NCI-H1092 (cell line): ENCODE measurements at places on chromosomes 16 and 17.

GRCh38 chr16:53782148-53782547 is 78.2 kb downstream of the FTO start:
- no peak for DNase-seq

GRCh38 chr16:29962344-29962994 is 590 bp downstream of the TMEM219 start:
- DNase-seq = no peak

DNA sequence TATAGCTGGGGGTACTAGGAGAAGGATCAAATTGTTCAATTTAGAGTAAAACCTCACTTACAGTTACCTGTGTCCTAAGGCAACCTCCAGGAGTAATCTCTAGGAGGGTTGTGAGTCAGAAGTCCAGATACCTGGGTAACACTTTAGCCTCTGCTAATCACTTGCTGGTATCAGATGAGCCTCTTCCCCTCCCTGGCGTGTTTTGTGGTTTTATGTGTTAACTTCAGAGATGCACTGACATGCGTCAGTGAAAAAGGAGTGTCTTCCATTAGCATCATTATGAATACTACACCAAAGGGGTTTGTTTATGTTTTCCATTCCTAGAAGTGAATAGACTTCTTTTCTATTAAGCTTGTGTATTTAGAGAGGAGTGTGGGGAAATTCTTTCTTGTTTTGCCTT is 208.2 kb downstream of the FTO start:
- DNase-seq = no peak

- DNase-seq = no peak
These were observed 549.6 kb upstream of the KIF2B start for GRCh38 chr17:53273126-53273525.

GRCh38 chr17:65418622-65419021 is 142.8 kb downstream of the AXIN2 start:
- peak; percentile 7 for DNase-seq

GRCh38 chr17:39813631-39814030 is 50.5 kb downstream of the IKZF3 start:
- no peak for DNase-seq

DNA sequence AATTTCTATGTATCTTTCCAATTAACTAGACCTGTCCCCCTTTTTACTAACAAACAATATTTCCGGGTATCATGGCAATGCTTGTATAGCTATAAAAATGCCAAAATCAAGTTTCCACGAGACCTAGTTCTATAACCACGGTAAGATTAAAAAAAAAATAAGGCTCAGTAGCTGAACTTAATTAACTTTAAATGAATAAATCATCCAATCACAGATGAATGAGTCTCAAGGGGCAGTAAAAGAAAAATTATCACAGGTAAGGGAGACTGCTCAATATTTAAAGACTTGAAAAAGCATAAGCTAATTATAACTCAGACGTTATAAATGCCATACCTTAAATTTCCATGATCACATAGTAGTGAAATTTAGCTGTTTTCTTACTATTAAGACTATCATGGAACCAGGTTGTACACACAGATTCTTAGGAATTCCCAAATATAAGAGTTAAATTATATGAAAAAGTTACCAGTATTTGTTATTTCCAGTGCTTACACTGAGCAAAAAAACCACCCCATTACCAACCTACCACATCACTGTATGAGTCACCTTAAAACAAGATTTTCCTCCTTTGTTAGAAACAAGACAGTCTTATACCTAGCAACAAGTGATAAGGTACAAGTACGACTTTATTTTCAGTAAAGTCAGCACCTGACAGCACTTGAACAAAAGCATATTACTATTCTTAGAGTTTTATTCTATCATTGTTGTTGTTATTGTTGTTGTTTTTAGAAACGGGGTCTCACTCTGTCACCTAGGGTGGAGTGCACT is 20.6 kb downstream of the SSH2 start:
- no peak for DNase-seq

GRCh38 chr17:80647746-80648145 is 103.1 kb downstream of the RPTOR start:
- no peak for DNase-seq

DNA sequence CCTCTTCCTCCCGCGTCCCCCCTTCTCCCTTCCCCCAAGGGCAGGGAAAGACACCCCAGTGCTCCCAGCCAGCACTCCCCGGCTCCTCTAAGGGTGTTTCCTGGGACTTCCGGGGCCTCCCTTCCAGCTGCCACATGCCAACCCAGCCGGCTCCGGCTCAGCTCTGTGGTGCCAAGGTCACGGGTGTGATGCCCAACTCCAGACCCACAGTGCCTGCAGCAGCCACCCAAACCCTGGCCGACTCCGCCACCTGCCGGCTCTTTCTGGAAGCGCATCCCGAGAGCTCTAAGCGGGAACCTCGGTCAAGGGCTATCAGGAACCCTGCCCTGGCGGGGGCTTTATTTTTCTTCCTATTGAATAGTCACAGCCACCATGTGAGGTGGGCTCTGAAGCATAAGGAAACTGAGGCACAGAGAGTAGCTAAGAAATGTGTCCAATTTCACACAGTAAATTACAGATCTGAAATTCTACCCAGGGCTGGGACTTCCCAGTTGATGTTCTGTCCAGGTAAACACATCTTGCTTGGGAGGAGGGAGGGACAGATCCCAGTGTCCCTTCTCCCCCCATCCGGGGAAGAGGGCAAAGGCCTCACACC is 3.3 kb upstream of the PPP1R1B start:
- peak; percentile 79 for DNase-seq

DNA sequence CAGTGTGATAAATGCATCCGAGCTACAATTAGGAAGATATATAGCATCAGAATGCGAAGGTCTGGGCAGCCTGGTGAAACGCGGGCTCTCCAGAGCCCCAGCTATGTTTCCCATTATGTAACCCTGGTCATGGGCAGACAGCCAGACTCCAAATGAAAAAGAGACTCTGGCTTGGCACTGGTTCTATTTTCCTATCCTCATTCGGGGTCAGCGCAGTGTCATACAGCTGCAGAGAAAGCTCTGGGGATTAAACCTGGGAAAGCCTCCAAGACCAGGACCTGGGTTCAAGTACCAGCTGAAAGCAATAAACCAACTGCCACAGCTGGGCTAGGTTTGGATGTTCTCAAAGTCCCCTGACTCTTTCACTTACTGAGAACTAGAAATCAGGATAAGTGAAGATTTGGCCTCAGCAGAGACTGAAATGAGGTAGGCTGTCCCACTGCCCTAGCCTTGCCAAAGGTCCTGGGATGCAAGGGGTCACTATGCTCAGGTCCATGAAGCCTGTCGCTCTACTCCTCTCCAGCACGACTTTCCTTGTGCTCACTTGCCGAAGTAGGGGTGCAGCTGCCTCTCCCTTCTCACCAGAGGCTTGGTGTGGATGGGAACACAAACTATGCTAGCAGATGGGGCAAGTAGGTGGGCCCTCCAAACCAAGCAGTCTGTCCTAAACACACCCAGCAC is 123.8 kb downstream of the SMG6 start:
- peak; percentile 95 for DNase-seq

DNA sequence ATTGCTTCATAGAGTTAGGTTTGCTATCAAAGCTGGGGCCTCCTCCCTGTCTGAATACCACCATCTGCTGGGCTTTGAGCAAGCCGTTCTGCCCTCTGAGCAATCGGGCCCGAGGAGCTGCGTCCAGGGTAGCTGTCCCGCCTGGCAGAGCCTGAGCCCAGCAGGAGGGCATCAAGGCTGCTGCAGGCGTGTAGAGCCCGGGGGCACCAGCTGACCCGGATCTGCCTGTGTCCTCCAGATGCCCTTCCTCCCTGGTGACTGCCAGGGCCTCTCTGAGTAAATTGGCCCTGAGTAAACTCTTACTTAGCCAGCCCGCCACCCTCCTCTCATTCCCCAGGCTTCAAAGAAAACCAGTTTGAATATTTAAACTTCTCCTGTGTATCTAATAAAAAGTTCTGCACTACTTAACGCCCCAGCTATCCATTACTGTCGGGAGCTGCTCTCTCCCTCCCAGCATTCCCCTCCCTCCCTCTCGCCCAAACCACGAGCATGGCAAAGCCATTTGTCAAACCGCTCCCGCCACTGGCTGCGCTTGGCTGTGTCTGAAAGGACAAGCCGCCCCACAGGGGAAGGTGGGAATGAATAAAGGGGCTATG is 16.4 kb downstream of the CDK5RAP3 start:
- peak; percentile 53 for DNase-seq

- peak; percentile 49 for DNase-seq
These were observed 88.6 kb downstream of the USP31 start for GRCh38 chr16:23060458-23061320.

- no peak for DNase-seq
These were observed 52.1 kb upstream of the CNEP1R1 start for GRCh38 chr16:49972961-49973360.

- no peak for DNase-seq
These were observed 108.2 kb upstream of the HS3ST2 start for GRCh38 chr16:22705799-22706198.

GRCh38 chr16:54175552-54176375 is 110.8 kb downstream of the IRX3 start:
- DNase-seq = peak; percentile 38

DNA sequence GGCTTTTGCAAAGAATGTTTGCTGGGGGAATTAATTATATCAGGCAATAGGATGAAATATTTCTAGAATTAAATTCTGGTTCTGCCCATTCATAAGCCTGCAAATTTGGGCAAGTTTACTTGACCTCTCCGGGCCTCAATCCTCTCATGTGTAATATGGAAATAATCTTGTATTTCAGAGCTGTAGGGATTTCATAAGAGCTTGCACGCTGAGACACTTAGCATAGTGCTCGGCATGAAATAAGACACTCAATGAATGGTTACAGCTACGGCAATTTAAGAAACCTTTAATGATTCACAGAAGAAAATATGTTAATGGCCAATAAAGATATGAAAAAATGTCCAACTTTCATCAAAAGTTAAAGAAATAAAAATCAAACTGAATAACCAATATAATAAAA is 40.6 kb upstream of the PITPNM3 start:
- DNase-seq = no peak

GRCh38 chr16:76653390-76654026 is 376.3 kb downstream of the CNTNAP4 start:
- DNase-seq = peak; percentile 83

DNA sequence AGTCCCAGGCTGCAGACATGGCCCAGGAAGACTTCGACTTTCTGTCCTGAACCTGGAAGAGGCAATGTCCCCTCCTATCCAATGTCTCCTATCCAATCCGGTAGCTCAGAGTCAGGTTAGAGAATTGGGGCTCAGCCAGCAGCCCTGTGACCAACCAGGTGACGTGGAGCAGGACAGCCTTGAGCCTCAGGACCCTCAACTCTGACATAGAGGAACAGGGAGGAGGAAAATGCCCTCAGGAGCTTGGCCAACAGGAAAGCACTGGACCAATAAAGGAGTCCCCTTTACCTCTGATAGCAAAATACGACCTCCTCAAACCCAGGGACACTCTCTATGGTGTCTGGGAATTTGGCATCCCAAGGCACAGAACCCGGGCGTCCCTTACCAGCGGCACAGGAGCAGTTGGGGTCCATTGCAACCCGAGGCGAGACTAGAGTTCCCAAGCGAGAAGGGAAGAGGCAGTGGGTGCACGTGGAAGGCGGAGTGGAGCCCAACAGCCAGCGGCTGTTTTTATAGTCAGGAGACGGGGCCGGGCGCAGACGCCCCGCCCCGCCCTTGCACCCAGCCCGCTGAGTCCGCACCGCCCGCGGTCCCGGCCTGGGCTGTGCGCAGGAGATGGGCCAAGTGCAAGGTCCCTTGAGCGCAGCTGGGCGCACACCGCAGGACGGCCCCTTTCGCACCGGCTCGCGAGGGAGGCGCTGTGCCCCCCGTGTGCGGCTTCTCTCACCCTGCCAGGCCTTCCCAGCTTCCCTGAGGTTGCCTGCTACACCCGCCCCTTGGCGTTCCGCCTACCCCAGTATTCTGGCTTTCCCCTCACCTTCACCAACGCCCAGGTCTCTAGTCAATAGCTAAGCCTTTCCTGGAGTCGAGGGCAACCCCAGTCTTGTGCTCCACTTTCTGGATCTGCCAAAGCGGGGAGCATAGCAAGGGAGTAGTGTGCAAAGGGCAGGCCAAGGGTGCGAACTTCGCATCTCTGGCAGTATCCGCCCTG is at the start of gene MT1G:
Gene MT1G, minus strand, starts transcription at position 485 of the 991 bp plus-strand sequence. Its CDS starts 72 bp downstream, at position 413.
- DNase-seq = no peak

- no peak for DNase-seq
These were observed 491 bp downstream of the POLR2C start for GRCh38 chr16:57462978-57463362.
